ENCODE measurements at places on chromosomes 3 and 15.

GRCh38 chr3:126749547-126749875 is 45.5 kb downstream of the CHCHD6 start:
- no peak for DNase-seq

- no peak for DNase-seq
Measured at GRCh38 chr3:50293079-50293801, 1.0 kb upstream of the IFRD2 start.

- no peak for DNase-seq
Measured at GRCh38 chr3:113695431-113695785, 1.0 kb downstream of the USF3 start.

DNA sequence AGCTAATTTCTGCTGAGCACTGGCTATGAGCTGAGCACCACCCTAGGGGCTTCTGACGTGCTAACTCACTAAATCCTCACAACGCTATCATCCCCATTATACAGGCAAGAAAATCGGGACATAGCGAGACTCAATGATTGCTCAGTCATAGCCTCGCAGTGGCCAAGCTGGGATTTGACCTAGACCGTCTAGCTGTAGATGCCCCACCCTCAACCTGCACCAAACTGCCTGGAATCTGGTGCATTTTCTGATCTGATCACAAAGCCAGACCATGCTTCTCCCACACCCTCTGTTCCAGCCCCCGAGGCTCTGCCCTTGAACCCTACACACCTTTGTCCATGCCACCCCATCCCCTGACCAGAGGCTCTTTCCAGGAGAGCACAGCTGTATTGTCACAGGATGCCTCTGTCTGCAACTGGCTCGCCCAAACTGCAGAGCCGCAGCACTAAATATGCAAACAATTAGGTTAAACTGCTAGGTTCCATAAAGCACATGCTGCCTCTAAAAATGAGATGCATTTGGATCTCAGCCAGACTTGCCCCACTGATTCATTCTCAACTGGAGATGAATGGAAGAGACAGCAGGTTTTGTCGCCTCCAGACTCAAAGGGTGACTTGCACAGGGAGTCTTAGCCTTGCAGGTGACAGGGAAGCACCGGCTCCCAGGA is 95.2 kb downstream of the NUP210 start:
- DNase-seq: no peak

DNA sequence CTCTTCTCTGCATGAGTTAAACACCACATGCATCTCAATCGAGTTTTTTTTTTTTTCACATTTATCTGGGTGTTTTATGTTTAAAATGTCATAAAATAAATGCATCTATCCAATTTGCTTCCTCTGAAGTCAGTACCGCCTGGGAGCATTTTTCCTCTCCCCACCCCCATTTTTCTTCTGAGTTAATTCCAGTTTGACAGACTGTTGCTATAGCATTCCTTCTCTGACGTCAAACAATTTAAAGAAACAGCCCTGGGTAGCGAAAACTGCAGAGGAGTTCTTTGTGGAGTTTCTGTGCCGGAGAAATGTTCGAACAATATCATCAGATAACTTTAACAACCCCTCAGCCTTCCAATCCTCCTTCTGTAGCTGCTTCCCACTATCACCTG is 900 bp upstream of the GNB4 start:
- DNase-seq: no peak

- no peak for DNase-seq
Measured at GRCh38 chr3:33636125-33636850, 81.8 kb downstream of the CLASP2 start.

DNA sequence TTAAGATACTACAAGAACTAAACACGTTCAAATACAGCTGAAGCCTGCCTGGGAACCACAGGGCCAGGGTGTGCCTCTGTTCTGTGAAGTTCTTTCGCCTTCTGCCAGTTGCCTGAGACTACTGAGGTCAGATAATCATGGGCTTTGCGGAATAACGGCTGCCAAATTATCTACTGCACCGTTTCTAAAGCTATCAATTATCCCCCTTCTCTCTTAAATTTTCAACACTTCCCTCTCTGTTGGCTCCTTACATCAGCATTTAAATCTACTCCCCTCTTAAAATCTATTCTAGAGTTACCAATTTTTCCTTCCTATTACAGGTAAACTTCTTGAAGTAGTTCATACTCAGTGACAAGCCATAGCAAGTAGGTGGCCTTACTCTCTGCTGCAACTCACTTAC is 6.2 kb upstream of the NEO1 start:
- DNase-seq: no peak

DNA sequence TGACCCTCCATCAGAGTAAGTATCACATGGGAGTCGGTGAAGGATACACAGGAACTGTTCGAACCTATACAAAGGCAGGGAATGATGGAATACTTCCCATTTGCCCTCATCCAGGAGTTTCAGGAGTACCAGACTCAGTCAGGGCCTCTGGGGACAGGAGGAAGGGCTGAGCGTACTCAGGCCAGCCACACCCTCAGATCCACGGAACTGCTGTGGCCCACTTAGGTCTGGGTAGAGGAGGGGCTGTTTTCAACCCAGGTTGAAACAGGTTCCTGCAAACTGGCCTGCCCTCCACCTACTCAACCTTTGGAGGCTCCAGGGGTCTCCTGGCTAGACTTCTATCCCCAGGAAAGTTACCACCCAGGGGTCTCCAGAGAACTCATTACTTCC is 6.7 kb upstream of the IGDCC3 start:
- DNase-seq: no peak

- no peak for DNase-seq
Measured at GRCh38 chr3:157086060-157086750, 73.7 kb downstream of the CCNL1 start.

- no peak for DNase-seq
Measured at GRCh38 chr3:183548262-183548769, 7.2 kb downstream of the KLHL6 start.

- peak; percentile 65 for DNase-seq
Measured at GRCh38 chr3:47780741-47781684, 680 bp downstream of the SMARCC1 start.

- DNase-seq: no peak
Measured at GRCh38 chr15:99703603-99704443, 29.4 kb downstream of the LYSMD4 start.

DNA sequence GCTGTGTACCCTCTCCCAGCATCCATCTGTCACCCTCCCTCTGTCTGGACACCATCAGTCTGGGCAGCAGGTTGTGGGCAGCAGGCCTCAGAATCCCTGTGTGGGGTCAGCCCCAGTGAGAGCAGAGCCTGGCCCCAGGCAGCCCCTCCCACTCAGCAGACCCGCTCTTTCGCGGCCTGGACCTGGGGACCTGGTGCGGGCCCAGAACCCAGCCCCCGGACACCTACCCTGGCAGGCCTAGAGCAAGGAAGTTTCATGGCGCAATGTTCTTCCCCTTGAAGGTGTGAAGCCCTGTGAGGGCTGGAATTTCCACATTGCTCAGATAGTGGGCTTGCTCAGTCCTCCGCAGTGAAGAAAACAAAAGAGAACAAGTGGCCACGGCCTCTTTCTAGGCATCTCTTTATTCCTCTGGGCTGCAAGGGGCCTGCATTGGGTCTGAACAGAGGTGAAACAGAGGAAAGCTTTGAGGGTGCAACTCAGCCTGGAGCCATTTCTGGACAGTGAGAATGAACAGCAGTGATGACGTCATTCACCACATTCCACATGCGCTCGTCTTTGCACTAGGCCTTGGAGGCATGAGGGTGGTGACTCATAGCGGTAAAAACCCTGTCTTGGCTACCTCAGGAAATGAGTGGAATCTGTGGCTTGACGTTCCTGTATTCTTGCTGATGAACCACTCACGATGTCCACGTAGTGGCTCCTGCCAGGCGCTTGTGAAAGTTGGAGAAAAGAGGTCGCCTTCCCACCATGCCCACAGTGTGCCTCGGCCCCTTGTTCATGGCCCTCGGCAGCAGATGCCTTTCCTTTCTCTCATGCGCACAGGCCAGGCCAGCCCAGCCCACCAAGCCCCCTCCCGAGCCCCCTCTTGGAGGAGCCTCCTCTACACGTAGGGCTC is 66.1 kb downstream of the SLC30A4 start:
- DNase-seq: peak; percentile 45

- no peak for DNase-seq
Measured at GRCh38 chr3:51375571-51375970, 9.5 kb upstream of the MANF start.

GRCh38 chr3:151067158-151067557 is 18.3 kb upstream of the MED12L start:
- DNase-seq: no peak

- DNase-seq: no peak
Measured at GRCh38 chr3:123935830-123936229, 25.2 kb downstream of the CCDC14 start.

GRCh38 chr15:25230442-25230841 is 208.4 kb downstream of the UBE3A start:
- no peak for DNase-seq

- DNase-seq: no peak
Measured at GRCh38 chr3:197398286-197398878, 100.0 kb upstream of the DLG1 start.
